ENCODE measurements at places on chromosomes 12 and 14.
A peak's percentile ranks its signal among the peaks of the same experiment; 100 is the strongest.

- DNase-seq = no peak
These were observed 102.5 kb upstream of the PARP11 start for GRCh38 chr12:3975652-3976051.

- DNase-seq = no peak
These were observed 212.8 kb upstream of the SYT1 start for GRCh38 chr12:78651755-78652154.

DNA sequence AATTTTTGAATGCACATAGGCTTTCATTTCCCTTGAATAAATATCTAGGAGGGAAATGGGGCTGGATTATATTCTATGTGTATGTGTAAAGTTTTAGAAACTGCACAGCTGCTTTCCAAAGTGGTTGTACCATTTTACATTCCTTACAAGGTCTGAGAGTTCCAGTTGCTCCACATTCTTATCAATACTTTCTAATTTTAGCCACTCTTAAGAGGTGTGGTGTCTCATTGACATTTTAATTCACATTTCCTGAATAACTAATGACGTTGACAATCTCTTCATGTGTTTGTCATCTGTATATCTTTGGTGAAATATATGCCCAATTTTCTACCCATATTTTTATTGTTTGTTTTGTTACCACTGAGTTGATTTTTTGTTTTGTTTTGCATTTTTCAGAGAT, 74.6 kb upstream of the VASH1 start:
- no peak for DNase-seq

GRCh38 chr14:56417173-56417572, 162.4 kb upstream of the TMEM260 start:
- DNase-seq = no peak

DNA sequence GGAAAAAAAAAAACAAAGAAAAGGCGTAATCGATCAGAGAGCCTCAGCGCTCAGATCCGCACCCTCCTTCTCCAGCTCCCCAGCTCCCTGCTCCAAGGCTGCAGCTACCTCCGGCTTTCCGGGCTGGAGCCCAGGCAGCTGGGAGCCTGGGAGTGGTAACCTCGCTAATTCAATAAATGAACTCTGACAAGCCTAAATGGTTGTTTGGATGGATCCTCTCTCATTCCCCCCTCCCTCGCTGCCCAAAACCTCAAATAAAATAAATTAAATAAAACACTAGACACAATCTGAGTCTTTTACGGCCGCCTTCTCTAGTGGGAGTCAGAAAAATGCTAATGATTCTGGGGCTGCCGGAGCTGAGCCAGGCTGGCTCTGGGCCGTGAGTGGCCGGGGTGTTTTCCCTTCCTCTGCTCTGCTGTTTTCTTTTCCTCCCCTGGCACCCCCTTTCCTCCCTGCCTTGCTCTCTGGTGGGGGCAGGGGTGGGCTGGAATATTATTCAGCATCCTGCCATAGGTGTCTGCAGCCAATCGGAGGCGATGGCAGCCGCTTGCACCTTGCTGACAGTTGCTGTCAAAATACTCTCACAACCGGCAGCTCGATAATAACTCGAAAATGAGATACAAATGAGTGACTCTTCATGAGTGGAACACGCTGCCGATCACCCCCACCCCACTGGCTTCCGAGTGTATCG, 76.1 kb downstream of the RBM19 start:
- no peak for DNase-seq

DNA sequence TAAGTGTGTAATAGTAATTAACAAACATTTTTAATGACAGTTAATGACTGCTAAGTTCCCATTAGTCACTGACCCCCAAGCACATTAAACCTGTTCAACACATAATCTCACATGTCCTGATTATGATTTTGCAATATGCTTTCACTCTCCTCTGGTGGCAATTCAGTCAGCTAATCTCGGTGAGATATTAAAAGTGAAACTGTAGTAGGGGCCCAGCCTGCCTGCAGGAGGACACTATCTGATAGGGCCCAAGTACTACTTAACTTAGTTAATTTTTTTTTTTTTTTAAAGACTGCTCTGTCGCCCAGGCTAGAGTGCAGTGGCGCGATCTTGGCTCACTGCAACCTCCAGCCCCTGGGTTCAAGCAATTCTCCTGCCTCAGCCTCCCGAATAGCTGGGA, 48.8 kb downstream of the CIT start:
- no peak for DNase-seq

DNA sequence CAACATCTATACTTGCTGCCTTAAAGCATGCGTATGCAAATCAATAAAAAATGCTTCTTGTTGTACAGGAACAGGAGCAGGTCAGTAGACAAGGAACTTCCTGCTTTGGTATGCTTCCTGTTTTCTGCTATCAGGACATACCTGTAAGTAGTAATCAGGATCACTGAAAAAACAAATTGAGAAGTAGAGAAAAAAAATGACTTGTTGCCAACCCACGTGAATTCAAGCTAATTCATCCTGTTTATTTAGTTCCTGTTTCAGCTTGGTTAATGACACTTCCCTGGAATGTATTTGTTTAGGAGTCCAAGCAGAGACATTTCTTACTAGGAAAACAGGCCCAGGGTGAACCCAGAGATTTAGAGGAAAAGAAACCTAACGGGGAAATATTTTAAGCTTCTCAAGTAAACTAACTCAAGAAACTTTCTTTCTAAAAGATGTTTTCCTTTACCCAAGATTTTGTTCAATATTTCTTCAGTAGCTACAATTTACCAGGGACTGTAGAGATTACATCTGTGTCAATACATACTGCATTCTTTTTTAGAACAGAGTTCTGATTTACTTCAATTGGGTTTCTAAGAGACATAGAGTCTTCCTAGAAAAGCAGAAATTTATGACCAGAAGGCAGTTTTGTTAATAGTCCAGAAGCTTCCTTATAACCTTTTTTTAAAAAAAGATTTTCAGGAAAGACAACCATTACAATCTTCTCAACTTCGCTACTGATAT, 124.2 kb downstream of the PAWR start:
- no peak for DNase-seq

DNA sequence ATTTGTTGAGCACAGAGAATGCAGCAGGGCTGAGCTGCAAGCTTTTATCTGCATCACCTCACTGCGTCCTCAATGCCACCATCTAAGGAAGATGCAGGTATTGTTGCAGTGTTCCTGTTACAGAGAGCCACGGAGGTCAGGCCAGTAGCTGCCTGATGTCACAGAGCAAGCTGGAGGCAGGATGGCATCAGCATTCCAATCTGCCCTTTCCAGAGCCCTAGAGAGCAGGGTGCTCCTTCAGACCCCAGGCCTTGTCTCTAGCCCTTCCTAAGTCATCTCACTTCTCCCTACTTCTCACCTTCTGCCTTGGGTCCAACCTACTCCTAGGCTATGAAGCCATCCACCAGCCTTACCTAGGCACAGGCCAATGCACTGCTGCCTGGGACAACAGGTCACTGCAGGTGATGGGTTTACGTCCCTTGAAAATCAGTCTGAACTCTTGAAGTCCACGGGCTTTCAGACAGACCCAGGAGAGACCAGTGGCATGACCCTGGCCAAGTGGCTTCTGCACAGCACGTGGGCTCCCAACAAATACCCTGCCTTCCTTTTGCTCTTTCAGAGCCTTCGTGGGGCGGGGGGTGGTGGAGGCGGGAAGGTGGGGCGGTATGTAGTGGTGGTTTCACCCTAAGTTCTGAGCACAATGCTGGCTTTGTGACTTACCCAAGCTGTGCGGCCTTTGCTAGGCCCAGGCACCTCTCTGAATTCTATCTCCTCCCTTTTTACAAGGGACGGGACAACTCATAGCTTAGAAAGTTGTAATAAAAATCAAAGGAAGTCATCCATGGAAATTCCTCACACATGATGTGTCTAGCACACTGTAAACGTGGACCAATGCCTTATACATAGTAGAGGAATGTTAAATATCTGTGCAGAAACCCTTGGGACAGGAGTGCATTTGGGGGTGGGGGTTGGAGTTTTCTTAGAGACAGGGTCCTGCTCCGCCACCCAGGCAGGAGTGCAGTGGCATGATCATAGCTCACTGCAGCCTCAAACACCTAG, 136.0 kb downstream of the KSR2 start:
- no peak for DNase-seq

DNA sequence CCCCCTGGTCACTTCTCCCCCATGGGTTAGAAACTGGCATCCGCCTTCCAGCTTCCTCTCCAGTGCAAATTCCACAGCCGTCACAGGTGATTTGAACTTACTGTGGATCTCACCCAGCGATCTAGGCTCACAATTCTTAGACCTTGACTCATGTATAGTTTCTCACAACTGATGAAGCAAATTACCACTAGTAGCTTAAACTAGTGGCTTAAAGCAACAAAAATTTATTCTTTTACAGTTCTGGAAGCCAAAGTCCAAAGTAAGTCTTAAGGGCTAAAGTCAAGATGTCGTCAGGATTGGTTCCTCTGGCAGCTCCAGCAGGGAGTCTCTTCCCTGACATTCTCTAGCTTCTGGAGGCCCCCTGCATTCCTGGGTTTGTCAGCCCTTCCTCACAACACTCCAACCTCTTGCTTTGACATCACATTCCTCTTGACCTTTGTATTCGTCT, 117.4 kb downstream of the KTN1 start:
- no peak for DNase-seq

GRCh38 chr14:105857826-105858675, 331.7 kb downstream of the TMEM121 start:
- DNase-seq = no peak

DNA sequence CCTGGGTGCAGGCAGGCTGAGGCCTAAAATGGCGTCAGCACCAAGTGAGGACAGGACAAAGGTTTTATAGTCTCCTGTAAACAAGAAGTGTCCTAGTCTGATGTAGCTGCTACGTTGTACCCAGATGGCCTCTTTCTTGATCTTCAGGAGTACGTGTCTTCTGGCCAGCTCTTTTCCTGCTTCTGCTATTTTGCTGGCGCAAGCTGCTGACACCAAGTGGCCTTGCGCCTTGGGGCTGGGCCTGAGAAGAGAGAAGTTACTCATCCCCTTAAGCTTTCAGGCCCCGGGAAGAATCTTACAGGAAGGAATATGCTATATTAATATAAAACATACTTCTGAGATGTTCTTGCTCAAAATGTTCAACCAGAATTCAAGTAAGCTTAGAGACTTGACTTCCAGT, 605.2 kb downstream of the GALC start:
- no peak for DNase-seq

DNA sequence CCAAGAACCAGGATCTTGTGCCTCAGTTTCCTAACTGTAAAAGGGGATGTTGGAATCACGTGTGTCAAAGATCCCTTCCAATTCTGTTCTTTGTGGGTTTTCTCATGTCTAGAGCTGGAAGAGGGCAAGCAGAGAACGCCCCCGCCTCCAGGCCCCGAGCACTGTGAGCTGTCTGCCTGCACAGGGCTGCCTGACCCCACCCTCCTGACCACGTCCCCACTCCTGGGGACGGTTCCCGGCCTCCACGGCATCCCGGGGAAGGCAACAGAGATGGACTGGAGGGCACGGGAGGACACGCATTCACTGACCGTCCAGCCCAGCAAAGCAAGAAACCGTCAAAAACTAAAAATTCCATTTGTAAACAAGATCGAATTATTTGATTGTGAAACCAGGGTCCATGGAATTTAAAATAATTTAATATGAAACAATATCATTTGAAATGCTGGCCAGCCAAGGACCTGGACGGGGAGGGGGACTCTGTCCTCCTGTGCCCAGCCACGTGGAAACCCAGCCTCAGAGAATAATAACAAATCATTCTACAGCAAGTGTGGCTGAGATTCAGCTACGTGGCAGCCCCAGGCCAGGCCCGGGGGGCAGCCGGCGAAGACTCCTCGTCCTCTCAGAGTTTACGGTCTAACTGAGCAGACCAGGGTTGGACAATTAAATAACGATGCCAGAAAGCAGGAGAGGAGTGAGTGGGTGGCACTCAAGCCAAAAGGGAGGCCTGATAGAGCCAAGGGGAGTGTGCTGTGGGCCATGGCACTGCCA, 87.3 kb upstream of the DIO3 start:
- DNase-seq = no peak

- no peak for DNase-seq
These were observed 157.2 kb downstream of the SAMD4A start for GRCh38 chr14:54724123-54724522.

GRCh38 chr14:104973135-104973384, 5.1 kb downstream of the AHNAK2 start:
- DNase-seq = no peak

DNA sequence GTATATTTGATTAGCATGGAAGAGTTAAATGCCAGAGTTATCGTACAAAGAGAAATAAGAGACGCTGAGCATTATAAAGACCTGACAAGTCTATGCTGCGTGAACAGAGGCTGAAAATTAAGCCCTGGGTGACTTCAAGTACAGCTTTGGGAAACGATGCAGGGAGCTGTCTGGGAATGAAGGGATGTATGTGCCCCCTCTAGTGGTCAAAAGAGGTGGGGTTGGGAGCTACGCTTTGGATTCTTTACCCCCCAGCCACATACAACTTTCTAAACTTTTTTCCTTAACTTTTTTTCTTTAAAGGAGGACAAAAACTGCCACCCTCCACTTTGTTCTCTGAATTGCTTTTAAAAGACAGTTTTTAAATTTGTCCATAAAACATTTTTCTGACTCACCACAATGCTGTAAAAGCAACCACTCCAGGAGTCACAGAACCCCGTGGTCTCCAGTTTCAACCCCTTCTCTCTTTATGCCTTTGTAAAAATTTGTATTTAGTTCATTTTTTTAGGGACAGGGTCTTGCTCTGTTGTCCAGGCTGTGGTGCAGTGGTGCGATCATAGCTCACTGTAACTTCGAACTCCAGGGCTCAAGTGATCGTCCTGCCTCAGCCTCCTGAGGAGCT, 59.4 kb downstream of the ZNF664 start:
- DNase-seq = peak; percentile 49

GRCh38 chr12:4274396-4275015, 944 bp downstream of the CCND2 start:
- no peak for DNase-seq

DNA sequence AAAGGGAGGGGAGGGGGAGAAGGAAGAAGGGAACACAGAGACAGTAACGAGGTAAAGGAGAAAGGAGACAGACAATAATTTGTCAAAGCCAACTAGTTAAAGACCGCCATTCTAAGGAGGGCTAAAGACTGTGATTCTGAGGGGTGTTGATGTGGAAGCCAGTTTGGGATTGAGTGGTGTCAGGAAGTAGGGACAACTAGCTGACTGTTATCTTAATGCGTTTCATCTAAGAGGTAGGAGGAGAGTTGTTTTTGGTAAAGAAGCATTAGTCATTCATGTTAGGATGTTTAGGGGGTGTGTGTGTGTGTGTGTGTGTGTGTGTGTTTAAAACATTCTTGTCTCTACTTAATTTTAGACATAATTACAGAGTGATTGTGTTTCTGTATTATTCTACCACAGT, 95.0 kb downstream of the INSM2 start:
- DNase-seq = no peak

GRCh38 chr12:69896653-69897381, 71.8 kb downstream of the MYRFL start:
- DNase-seq = no peak

- no peak for DNase-seq
These were observed 97.8 kb downstream of the SEC23A start for GRCh38 chr14:39005044-39005880.

Data from Karpas-422 (cell line).